ENCODE measurements at places on chromosomes 6 and 20.

DNA sequence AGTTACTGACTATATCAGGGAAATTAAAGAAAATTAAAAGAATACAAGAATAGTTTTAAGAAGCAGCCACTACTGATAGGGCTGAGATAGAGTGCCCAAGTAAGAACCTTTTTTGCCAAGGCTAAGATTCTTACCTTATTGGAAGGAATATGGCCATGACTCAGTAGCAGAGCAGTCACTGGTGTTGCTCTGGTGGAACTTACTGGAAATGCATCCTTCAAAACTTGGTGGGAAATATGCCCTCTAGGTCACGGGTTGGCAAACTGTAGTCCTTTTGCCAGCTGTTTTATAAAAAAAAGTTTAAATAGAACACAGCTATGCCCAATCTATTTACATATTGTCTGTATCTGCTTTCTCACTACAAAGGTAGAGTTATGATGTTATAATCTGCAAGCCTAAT, 6.0 kb downstream of the HSF2 start:
- no peak for DNase-seq

GRCh38 chr20:33883164-33883563, 72.0 kb downstream of the CHMP4B start:
- no peak for DNase-seq

DNA sequence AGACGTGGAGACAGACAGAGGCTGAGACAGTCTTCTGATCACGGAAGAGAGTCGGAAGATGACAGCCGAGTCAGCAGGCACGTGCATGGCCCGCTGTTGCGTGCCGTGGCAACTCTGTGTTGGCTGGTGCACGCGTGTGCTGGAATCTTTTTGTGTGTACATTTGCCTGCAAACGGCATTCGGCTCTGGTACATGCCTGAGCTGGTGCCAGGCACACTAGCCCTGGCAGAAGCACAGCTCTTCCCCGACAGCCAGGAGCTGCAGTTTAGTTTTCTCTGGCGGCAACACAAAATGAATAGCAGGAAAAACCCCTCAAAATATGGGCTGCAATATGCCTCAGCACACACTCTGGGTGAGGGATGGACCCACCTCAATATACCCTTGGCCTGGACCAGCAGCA, 769 bp upstream of the PDYN start:
- no peak for DNase-seq

DNA sequence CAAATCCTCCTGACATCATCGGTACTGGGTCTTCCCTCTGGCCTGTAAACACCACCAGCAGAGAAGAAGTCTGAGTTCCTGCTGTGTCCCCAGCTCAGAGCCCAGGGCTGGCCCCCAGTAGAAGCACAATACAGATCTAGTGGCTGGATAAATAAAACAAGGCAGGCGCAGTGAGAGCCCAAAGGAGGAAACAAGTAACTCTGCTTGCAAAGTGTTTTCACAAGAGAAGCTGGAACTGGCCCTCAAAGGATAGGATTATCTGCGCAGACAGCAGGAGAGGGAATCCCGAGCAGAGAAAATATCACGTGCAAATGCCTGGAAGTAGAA, 205.1 kb downstream of the ZDHHC14 start:
- DNase-seq: no peak

- DNase-seq: no peak
These were observed 5.1 kb downstream of the BTN2A2 start for GRCh38 chr6:26388014-26388413.

DNA sequence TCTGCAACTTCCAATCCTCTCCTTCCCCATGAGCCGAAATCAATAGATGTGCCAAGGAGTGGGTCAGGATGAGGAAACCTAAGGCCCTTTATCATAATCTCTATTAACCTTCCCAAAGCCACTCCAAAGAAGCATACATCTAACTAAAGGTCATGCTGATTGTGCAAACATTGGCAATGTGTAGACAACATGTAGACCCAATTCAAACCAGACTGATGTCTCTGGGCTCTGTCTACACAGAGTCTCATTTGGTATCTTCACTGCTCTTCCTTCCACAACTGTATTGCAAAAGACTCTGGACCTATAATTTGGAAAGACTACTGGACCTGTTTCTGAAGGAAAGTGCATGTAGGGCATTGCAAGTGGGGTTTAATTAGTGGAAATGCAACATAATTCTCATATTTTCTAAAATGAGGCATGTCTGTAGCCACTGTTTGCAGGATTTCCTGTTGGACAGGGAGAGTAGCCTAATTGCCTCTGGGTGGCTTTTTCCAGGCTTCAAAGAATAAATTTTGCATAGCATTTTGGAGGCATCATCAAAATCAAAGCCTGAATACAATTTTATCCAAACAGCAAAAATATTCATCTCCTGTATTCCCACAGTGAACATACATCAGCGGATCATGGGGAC, 35.0 kb upstream of the MLIP start:
- no peak for DNase-seq

DNA sequence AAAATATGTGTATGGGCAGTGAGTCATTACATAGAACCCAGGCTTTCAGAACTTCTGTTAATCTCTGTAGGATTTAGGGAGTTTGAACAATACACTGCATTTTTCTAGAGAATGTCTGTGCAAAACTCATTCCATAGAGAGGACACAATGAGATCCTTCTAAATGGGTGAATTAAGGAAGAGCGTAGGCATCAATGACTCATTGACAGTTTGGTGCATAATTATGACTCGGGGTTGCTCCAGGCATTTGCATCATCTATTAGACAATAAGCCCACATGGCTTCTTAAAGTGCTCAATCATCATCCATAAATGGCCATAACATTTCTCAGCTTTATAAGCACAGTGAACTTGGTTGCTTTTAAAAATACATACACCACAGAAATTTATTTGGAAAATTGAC, 625.5 kb downstream of the CDH26 start:
- DNase-seq: peak; percentile 10

DNA sequence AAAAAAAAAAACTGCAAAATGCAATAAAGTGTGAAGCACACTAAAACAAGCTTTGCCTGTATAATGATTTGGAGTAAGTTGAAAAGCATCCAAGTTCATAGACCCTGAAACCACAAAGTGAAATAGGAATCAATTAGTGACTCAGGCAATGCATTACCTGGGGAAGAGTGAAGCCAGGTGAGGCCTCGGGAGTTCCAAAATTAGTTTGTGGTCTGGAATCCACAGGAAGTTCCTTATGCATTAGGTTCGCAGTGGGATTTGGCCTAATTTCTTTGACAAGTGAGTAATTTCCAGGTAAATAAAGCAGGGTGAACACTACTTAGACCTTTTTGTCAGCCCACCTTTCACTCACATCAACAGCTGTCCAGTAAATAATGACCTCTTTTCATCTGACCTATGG, 490.8 kb downstream of the CBLN4 start:
- DNase-seq: no peak

DNA sequence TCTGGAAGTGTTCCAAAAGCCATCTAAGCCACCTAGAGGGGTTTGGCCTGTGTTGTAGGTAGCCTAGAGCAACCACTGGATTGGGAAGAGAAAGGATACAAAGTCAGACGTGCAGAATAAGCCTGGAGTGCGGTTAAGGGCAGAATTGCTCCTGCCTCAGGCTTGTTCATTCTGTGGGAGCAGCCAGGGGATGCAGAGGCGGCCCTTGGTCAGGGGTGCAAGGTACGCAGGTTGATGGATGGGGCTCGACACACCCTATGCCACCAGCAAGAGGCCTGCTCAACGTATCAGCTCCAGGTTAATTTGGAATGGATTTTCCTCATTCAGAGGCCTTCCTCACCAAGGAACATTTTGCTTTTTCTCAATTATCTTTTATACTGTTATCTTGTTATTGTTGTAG, 129.8 kb downstream of the SLC23A2 start:
- DNase-seq: no peak

GRCh38 chr20:14355791-14356190, 18.4 kb upstream of the FLRT3 start:
- no peak for DNase-seq

DNA sequence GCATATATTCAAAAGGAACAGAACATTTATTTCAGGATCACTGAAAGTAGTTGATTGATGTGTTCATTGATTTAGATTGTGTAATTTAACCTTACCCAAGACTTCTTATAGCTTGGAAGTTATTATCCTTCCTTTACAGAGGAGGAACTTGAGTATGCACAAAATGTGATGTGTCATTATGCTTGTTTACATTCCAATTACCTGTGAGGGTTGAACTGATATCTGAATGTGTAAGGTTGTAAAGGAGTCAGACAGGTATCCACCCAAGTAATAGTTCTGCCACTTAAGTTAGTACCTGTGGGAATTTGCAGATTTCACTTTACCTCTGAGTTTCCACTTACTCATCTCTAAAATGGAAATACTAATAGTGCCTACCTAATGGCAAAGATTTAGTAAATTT, 668.2 kb downstream of the DOK5 start:
- no peak for DNase-seq

- no peak for DNase-seq
These were observed 250.3 kb downstream of the TTLL2 start for GRCh38 chr6:167575158-167575696.

- no peak for DNase-seq
These were observed 64.5 kb downstream of the CTNNBL1 start for GRCh38 chr20:37758332-37758731.

DNA sequence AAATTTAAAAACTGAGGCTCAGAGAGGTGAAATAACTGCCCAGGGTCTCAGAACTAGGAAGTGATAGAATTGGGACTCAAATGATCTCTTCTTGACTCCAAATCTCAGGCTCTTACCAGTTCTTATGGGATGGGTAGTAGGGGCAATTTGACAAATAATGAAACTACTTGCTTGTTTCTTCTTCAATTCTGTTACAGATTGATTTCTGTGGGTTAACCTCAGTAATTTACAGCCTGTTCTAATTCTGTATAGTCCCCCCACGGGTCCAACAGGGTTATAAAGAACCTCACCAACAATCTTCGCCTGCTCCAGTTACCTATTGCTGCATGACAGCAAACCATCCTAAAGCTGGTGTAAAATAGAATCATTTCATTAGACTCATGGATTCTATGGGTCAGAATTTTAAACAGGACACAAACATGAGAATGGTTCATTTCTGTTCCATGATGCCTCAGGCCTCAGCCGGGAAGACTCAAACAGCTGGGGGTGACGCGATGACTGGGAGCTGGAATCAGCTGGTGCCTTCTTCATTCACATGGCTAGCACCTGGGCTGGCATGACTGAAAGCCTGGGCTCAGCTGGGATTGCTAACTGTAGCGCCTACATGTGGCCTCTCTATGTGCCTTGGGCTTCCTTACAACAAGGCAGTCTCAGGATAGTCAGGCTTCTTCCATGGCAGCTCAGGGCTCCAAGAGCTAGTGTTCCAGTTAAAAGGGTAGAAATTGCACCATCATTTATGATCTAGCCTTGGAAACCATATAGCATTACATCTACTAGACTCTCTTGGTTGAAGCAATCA, 6.6 kb upstream of the WFDC2 start:
- DNase-seq: no peak

DNA sequence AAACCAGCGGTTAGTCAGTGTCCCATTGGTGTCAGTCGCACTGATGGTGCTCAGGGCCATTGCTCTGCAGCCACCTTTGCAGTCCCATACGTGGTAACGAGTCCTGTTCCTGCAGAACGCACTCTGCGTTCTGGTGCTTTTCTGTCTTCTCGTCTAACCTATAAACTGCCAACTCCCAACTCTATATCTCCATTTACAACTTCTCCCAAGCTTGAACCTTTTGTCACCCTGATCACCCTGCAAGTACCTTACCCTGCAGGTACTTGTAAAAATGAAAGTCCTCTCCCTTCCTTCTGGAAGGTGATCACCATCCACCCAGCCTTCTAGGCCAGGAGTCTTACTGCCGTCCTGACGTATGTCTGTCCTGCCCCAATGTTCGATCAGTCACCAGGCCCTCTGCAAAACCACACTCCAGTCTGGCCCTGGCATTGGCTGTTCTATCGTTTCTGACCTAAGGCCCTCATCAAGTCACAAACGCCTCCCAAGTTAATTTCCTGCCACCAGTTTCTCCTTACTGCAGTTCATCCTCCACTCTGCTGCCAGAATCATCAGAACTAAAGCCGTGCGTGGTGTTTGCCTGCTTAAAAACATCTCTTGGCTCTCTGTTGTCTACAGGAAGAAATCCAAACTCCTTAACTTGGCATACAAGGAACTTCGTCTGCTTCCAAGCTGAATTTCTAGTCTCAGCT, 7.9 kb downstream of the RREB1 start:
- no peak for DNase-seq

- DNase-seq: no peak
These were observed 38.8 kb downstream of the CDYL start for GRCh38 chr6:4814987-4815386.

- DNase-seq: no peak
These were observed 99.4 kb upstream of the GRIK2 start for GRCh38 chr6:101294051-101294638.

DNA sequence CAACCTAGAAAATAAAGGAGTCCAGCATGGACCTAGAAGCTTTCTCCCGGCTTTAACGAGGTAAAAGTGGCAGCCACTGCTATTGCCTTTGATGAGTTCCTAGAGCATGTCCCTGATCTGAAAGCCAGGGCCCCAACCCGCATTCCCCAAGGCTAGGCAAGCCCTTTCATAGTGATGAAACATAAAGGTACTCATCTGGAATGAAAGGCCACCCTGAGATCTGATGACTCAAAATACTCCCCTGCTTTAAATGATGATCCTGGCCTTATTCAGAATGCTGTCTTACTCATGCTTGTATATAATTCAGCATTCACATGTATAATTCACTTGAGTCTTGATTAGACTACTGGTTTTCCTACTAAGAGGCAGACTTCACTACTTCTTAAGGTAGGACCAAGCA, 21.3 kb downstream of the TTPAL start:
- no peak for DNase-seq

DNA sequence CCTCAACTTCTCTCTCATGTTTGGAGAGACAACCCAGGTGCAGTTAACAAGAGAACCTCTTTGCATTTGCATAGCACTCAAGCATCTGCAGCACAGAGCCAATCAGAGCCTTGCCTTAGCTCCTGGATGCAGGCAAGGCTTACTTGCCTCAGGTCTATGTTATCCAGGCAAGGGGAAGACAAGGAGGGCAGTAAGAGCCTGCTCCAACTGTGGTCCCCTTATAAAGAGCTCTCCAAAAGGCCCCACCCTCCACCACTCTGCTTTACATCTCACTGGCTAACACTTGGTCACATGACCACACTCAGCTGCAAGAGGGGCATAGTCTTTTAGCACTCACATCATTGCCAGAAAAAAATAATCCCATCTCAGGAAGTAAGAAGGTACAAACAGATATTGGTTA, 540.0 kb downstream of the PTPRT start:
- no peak for DNase-seq

GRCh38 chr6:15368873-15369272, 123.0 kb downstream of the JARID2 start:
- DNase-seq: no peak

DNA sequence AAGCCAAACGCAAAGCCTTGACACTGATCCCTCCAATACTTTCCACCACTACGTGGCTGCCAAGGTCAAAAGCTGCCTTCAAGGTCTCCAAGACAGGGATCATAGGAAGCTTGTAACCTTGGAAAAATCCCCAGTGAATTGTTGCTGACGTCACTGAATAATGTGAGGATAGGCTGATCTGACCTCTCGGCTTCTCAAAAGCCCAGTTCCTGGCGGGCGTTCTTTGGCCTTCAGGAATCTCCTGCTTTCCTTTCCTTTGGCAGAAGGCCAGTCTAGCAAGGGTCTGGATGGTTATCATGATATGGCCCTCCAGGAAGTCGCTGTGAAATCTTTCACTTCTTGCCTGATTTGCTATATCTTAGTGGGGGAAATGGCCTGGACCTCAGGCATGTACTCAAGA, 61.4 kb upstream of the TNFAIP3 start:
- DNase-seq: no peak
